Kidney tubule cell (primary cell): ENCODE measurements at places on chromosomes 6 and 20.

- no peak for DNase-seq
Measured at GRCh38 chr6:10547809-10548208, 26.7 kb downstream of the GCNT2 start.

GRCh38 chr6:81997090-81997926, 244.8 kb upstream of the TENT5A start:
- DNase-seq, result peak; percentile 70

DNA sequence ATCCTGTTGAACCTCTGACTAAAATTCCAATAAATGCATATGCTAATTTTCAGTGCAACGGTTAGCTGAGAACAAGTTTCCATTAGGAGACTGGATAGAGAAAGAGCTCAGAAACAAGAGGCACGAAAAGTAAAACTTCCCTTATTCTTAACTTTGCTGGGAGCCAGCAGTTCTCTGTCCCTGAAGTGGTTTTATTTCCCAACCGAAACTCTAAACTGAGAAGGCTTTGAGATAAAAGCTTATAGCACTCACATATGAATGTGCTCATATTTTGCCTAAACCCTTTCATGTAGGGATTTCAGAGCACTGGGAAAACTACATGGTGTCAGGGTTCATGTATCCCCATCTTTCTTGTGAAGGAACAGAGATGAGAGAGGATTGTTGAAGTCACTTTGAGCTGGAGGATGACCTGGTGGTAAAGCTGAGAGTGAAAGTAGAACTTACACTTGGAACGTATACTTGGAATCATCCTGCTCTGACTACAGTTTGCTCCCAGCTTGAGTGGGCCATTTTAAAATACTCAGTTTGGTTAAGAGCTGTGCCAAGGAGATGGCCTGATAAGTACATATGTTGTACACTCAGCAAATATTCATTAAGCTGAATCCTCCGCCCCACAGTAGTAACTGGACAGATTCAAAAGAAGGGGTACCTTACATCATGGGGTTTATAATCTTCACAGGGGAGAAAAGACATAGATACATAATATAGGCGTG, 324.2 kb upstream of the CNR1 start:
- DNase-seq, result no peak

- no peak for DNase-seq
Measured at GRCh38 chr20:58213121-58213520, 15.3 kb downstream of the ANKRD60 start.

- DNase-seq, result peak; percentile 8
Measured at GRCh38 chr20:62685781-62686555, 22.7 kb upstream of the NTSR1 start.

- DNase-seq, result no peak
Measured at GRCh38 chr20:60096166-60096565, 137.9 kb downstream of the CDH26 start.

- DNase-seq, result no peak
Measured at GRCh38 chr20:62133864-62134263, 9.3 kb downstream of the PSMA7 start.

DNA sequence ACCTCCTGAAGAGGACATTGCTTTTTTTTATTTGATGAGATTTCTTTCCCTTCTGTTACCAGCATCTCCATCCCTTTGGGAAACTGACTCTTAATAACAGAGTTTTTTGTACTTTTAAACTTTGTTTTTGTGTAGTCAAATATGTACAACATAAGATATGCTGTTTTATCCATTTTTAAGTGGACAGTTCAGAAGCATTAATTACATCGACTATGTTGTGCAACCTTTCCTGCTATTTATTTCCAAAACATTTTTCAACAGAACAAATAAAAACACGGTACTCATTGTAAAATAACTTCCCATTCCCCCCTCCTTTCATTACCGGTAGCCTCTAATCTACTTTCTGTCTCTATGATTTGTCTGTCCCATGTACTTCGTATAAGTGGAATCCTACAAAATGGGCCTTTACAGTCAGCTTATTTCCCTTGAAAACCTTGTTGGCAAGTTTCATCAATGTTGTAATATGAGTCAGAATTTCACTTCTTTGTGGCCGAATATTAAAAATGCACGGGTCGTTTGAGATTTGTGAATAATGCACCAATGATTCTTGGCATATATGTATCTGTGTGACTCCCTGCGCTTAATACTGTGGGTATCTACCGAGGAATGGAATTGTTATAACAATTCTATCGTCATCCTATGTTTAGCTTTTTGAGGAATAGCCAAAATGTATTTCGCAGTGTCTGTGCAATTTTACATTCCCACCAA, 11.1 kb upstream of the RIPK1 start:
- DNase-seq, result no peak

DNA sequence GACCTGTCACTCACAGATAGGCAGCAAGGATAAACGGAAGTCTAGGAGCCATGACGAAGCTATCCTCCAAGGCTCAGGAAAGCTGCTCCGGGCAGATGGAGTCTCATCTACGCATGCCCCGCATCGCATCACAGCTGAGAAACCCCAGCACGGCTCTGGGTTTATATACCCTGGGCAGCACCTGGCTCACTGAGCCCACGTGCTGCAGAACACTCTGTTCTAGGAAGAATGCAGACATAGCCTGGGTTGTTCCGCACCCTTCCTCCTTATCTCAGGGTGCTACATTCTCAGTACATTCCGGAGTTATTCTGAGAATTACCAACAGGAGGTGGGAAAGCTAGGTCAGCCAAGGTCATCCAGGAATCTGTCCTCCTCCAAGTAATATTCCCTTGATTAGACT, 260.4 kb downstream of the CBLN4 start:
- DNase-seq, result no peak

- no peak for DNase-seq
Measured at GRCh38 chr6:110949679-110950285, 8.7 kb upstream of the GTF3C6 start.

DNA sequence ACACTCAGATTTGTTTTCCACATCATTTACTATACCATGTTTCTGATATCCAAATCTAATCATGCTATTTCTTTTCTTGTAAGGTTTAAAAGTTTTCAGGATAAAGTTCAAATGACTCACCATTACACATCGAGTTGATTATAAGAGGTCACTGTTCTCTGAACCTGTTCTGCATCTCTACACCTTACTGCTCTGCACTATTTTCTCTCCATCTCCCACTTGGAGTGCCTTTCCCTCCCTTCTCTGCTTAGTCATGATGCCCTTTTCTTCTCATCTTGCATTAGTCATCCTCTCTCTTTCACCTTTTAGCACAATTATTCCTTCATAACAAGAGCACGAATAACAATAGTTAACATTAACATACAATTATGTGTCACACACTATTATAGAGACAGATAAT, 37.5 kb upstream of the FUT9 start:
- peak; percentile 73 for DNase-seq

DNA sequence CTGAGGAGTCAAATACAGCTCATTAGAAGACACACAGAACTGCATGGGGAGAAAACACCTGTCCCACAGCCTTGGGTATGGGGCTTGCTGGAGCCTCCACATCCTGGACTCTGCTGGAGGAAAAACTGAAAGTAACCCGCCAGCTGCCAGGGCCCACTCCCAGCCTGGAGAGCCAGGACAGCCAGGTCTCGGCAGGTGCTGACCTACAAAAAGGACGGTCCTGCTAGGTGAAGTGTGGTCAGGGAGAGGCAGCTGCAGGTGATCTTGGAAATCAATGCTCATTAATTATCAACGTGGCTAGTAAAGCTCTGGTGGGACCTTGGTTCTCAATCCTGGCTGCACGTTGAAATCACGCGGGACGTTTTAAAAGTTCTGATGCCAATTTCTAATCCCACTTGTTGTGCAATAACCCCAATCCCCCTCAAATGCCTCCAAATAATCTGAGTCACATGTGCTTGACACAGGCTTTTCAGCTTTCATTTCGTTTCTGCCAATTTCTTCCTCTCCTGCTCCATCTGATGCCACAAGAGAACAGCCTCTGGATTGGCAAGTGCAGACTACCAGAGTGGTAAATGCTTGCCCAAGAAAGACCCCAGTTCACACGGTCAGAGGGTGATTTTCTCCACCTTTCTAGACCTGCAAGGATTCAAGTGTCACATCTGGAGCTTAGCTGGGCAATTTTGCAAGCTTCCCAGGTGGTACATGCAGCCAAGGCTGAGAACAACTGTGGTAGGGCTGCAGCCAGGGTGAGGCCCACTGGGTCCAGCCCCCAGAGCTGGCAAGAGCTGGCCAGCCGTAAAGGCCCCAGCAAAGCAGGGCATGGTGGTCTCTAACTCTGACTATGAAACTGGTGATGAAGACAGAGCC, 252.3 kb upstream of the QKI start:
- DNase-seq, result no peak

GRCh38 chr6:159490298-159490937, 202.6 kb downstream of the SOD2 start:
- no peak for DNase-seq

DNA sequence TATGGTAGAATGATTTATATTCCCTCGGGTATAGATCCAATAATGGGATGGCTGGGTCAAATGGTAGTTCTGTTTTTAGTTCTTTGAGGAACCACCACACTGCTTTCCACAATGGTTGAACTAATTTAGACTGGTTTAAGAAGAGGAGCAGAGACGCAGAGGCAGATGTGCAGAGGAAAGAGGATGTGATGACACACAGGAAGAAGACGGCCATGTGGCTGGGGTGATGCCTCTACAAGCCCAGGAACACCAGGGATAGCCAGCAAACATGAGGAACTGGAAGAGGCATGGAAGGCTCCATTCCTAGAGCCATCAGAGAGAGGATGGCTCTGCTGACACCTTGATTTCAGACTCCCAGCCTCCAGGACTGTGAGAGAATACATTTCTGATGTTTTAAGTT, 218.3 kb upstream of the DTNBP1 start:
- DNase-seq, result no peak

GRCh38 chr20:51385646-51386530, 156.6 kb downstream of the NFATC2 start:
- DNase-seq, result peak; percentile 33

GRCh38 chr6:18742406-18742805, 355.3 kb downstream of the RNF144B start:
- peak; percentile 41 for DNase-seq

- DNase-seq, result no peak
Measured at GRCh38 chr20:56758706-56759105, 129.6 kb downstream of the TFAP2C start.

DNA sequence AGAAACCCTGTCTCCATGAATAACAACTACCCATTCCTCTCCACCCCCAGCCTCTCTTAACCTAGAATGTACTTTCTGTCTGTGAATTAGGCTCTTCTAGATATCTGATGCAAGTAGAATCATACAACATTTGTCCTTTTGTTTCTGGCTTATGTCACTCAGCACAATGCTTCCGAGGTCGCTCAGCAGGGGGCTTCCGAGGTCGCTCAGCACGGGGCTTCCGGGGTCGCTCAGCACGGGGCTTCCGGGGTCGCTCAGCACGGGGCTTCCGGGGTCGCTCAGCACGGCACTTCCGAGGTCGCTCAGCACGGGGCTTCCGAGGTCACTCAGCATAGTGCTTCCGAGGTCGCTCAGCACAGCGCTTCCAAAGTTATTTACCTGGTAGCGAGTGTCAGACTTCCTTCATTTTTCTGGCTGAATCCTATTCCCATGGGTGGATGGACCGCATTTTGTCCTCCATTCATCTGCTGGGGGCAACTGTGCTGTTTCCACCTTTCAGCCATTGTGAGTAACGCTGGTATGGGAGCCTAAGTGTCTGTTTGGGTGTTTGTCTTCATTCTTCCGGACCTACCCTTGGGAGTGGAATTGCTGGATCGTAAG, 31.0 kb upstream of the BHLHE23 start:
- no peak for DNase-seq

- no peak for DNase-seq
Measured at GRCh38 chr6:134389658-134390057, 71.7 kb upstream of the SGK1 start.

DNA sequence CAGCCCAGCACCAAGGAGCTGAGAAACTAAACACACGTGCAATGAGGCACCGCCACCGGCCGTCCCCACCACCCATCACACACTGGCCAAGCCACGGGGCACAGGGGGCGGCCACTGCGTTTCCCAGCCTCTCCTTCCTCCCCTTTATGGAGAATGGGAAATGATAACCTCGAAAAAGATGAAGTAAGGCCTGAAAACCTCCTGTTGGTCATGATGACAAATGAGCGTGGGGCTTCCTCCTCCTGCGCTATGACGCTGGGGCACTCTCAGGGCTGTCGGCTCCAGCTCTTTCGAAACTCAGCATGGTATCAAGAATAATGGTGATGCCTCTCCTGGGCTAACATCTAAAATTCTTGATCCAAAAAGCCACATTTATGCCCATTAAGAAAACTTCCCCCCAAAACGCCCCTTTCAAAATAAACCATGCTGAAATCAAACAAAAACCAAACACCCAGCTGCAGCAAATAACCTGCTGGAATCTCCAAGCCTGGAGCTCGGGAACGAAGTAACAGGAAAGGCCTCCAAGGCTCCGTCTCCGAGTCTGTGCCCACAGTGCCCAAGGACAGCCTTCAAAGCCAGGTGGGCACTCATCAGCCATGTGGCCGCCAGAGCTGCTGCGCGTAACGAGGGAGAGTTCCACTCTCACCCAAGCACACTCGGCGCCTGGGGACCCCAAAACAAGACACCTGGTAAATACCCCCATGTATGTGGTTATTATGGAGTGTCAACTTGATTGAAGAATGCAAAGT, 50.0 kb downstream of the TAF4 start:
- DNase-seq, result no peak

DNA sequence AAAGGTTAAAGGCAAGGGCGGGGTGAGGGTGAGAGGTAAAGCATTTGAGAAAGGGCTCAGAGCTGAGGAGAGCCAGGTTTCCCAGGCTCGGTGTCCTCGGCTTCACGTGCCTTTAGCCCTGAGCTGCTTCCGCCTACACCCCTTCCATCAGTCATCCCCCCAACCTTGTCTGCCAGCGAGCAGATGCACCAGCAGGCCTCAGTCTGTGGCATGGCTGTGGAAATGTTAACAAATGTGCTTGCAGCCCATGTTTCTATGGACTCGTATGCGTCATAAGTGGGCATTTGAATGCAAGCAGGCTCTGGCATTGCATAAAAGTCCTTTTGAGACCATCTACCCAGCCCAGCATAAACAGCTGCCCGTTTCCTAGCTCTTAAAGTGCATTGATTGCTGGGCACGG, 88.8 kb downstream of the SYNJ2 start:
- no peak for DNase-seq

DNA sequence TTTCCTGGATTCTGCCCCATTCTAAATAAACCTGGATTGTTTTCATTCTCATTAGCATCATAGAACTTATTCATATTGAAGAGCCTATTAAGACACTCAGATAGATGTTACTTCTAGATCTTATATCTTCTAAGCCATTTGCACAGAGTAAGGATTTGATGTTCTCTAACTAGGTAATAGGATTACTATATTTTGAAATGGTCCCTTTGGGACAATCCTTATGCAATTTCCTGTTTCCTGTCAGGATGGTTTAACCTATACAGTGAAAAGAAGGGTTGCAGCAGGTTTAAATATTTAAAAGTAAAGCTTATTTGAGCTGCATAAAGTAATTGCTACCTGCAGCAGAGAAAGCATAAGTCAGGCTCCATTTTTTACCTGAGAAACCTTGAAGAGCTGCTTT, 860.1 kb downstream of the TFAP2A start:
- DNase-seq, result no peak

DNA sequence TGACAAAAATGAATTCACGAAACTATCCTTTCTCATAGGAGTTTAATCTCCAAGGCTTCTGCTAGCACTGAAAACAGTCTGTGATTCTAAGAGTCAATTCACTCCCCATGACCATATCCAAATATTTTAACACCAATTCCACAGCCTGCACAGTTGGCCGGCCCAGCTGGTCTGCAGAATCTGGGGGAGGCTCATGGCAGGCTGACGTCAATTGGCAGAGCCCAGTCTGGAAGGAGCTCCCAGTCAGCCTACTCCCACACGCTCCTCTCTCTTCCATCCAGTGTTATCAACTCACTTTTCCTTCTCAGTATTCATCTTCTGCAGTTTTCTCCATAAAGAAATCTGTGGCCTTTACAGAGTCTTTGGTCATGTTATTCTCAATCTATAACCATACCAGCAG, 111.0 kb downstream of the TBXT start:
- DNase-seq, result no peak
